Dermis blood vessel endothelial cell (primary cell): ENCODE measurements at places on chromosomes 6 and 20. TPM values are rescaled to one million over a fixed set of nuclear protein-coding genes. Genes with fewer than 3 reads are reported as not detected.

The MYBL2 gene
- 8.7 and 45.0 TPM in 2 replicates for total RNA-seq

The CD109 gene
- total RNA-seq, result 25.2 and 36.3 TPM in 2 replicates

The SLC22A2 gene
- not detected in 2 replicates for total RNA-seq

The HRH3 gene
- total RNA-seq, result not detected in 2 replicates

The USP49 gene
- total RNA-seq, result 2.9 and 3.1 TPM in 2 replicates

The COL11A2 gene
- total RNA-seq, result 0.28 and 0.34 TPM in 2 replicates

The ESF1 gene
- 14.0 and 14.3 TPM in 2 replicates for total RNA-seq

The FKBP1A gene
- total RNA-seq, result 269 and 390 TPM in 2 replicates

The CST7 gene
- total RNA-seq, result not detected in 2 replicates

The CENPB gene
- 115 and 124 TPM in 2 replicates for total RNA-seq
